ENCODE measurements at places on chromosomes 13 and 19.

DNA sequence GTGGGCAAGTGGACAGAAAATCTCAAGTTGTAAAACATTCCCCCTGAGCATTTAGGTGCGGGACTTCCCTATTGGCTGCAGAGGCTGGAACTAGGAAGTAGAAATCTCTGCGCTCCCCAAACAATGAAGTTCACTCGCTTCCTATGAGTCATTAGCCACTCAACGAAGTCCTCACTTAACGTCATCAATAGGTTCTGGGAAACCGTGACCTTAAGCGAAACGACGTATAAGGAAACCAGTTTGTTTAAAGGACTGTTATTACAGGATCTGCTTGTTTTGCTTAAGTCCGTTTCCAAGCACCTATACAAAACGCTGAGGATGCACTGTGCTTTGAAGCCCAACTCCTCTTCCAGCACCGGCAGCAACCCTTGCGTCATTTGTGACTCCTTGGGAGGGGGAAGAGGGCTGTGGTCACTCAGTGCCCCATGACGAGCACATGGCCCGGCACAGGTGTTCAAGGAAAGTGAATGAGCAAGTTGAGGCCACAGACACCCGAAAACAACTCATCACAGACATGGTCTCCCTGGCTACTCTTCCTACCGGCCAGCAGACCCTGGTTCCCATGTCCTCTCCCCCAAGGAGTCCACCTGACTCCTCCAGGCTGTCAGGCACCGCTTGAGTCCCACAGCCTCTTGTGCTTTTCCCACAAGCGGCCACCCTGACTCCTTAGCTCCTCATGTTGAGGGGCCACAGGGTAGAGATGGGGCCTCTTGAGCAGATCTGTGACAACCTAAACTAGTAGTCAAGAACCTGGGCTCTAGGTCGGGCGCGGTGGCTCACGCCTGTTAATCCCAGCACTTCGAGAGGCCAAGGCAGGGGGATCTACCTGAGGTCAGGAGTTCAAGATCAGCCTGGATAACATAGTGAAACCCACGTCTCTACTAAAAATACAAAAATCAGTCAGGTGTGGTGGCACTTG, 4.8 kb downstream of the RPS16 start:
- peaks cover 7% of the 10 kb centered on the region for H3K4me1 ChIP-seq
- H3K27me3 ChIP-seq: no peaks in the 10 kb centered on the region
- no peak overlapping the region for H3K4me3 ChIP-seq
- peak overlapping the region; percentile 3 for H3K27ac ChIP-seq

DNA sequence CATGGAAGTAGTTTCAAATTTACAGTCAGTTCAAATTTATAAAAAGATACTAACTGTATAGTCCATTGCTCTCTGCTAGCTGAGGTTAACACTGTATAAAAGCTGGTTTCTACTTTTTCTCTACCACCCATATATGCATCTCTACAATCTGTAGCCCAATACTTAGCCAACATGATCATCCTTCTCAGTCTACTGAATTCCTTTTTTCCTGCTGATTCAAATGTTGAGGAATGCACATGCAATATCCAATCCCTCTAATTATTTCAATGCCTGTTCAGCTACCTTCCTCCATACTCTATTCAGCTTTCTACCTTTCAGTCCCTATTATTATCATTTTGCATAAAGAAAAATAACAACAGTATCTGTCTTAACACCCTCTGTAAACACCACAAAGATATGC, 15.6 kb downstream of the KPNA3 start:
- no peak for DNase-seq
- no peaks in the 10 kb centered on the region for H3K27me3 ChIP-seq
- H3K4me3 ChIP-seq: no peak overlapping the region
- no peaks in the 10 kb centered on the region for H3K4me1 ChIP-seq
- H3K36me3 ChIP-seq: peaks cover 6% of the 10 kb centered on the region
- no peak overlapping the region for H3K27ac ChIP-seq

DNA sequence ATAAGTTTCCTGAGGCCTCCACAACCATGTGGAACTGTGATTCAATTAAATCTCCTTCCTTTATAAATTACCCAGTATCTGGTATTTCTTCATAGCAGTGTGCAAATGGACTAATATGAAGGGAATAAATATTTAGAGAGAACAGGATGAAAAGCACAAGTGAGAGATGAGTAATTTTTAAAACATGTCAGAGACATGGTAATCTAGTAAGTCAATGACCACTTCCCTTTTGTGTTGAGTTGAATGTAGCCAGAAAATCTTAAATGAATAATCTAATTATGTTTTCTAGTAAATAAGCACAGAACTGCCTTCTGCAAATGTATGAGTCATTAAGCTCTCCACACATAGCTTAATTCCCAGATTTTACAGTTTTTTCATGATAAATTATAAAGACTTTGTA, 524.1 kb upstream of the SLITRK5 start:
- no peaks in the 10 kb centered on the region for H3K4me1 ChIP-seq
- DNase-seq: no peak
- H3K36me3 ChIP-seq: no peaks in the 10 kb centered on the region
- no peak overlapping the region for H3K27ac ChIP-seq

- no peaks in the 10 kb centered on the region for H3K27me3 ChIP-seq
- no peak overlapping the region for H3K27ac ChIP-seq
- H3K36me3 ChIP-seq: no peaks in the 10 kb centered on the region
- peaks cover 11% of the 10 kb centered on the region for H3K4me1 ChIP-seq
- H3K4me3 ChIP-seq: no peak overlapping the region
- no peak for DNase-seq
Observed at GRCh38 chr13:24625331-24625731, 54.9 kb upstream of the ATP12A start.

DNA sequence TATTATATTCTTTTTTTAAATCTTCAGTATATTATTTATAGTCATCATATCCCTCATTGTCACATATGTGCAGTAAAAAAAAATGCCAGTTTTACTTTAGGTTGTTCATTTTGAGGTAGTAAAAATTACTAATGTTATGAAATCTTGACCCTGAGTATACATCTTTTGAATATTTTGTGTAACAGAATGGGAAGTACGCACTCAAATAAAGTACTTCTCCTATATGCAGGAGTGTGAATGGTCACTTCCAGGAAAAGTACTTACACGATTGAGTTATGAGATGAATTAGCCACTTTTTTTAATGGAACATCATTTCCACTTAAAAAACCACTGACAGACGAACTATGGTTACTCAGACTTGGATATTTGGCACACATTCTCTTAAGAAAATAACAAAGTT, 58.5 kb downstream of the C13orf42 start:
- DNase-seq: no peak
- no peaks in the 10 kb centered on the region for H3K36me3 ChIP-seq
- no peak overlapping the region for H3K4me3 ChIP-seq

DNA sequence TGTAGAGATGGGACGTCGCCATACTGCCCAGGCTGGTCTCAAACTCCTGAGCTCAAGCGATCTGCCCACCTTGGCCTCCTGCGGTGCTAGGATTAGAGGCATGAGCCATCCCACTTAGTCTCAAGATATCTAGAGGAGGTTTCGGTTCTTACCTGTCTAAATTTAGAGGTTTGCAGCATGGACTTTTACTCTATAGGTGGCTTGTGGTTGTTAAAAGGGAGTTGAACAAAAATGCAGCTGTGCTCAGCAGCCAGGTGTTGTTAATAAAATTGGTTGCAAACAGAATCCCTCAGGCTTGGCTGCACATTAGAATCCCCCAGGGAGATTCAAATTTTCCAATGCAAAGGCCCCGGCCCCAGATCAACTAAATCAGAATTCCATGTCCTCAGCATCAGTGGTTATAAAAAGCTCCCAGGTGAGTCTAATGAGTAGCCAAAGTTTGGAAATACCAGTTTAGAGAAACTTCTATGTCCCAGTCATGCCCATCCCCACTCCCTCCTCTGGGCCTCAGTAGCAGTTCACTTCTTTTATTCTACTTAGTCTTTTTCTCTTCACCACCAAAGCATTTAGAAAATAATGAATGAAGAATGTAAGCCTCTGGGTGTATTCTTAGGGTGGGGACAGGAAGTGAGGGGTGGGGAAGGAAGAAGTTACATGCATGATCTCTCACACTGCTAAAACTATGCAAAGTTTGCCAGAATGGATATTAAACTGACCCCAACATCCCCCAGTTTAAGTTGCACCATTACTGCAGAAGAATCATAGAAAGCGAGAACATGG, 471.0 kb downstream of the COG6 start:
- H3K27me3 ChIP-seq: no peaks in the 10 kb centered on the region
- no peak overlapping the region for H3K4me3 ChIP-seq
- H3K36me3 ChIP-seq: no peaks in the 10 kb centered on the region
- H3K27ac ChIP-seq: no peak overlapping the region

DNA sequence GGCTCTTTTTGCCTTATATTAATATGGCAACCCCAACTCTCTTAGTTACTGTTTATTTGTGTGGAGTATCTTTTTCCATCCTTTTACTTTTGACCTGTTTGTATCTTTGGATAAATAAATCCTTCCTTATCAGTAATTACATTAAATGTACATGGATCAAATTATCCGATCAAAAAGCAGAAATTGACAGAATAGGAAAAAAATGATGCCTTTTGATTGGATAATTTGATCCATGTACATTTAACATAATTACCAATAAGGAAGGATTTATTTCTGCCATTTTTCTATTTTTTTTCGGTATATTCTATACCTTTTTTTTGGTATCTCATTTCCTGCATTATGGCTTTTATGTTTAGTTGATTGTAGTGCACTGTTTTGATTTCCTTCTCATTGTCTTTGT, 57.2 kb downstream of the ZMYM2 start:
- no peak overlapping the region for H3K27ac ChIP-seq
- peaks cover 76% of the 10 kb centered on the region for H3K36me3 ChIP-seq
- no peaks in the 10 kb centered on the region for H3K27me3 ChIP-seq
- no peak overlapping the region for H3K4me3 ChIP-seq
- DNase-seq: no peak

GRCh38 chr19:6590827-6591319, at the start of gene CD70:
TSS of gene CD70 (minus strand) at chr19:6591150. CDS start at chr19:6591002, 148 bp downstream.
- no peak within 1 kb of the TSS for H3K27ac ChIP-seq
- no peak within 1 kb of the TSS for H3K4me3 ChIP-seq
- 0 out of 2 replicates have a peak, but pooled peaks cover 2% of the 10 kb centered on the region for H3K27me3 ChIP-seq
- no peaks in the 10 kb centered on the region for H3K4me1 ChIP-seq

GRCh38 chr13:102236341-102236740, 165.5 kb downstream of the FGF14 start:
- H3K4me1 ChIP-seq: no peaks in the 10 kb centered on the region
- H3K36me3 ChIP-seq: no peaks in the 10 kb centered on the region
- no peak for DNase-seq
- no peaks in the 10 kb centered on the region for H3K27me3 ChIP-seq

GRCh38 chr19:5694167-5694955, 4.3 kb downstream of the RPL36 start:
- DNase-seq: no peak
- H3K36me3 ChIP-seq: peaks cover 70% of the 10 kb centered on the region
- no peaks in the 10 kb centered on the region for H3K27me3 ChIP-seq
- no peak overlapping the region for H3K27ac ChIP-seq
- peaks cover 18% of the 10 kb centered on the region for H3K4me1 ChIP-seq

- no peak overlapping the region for H3K27ac ChIP-seq
- peaks cover 4% of the 10 kb centered on the region for H3K4me1 ChIP-seq
- no peaks in the 10 kb centered on the region for H3K27me3 ChIP-seq
- H3K36me3 ChIP-seq: peaks cover 17% of the 10 kb centered on the region
- peak; percentile 67 for DNase-seq
Observed at GRCh38 chr13:110644892-110645521, 29.7 kb downstream of the NAXD start.

DNA sequence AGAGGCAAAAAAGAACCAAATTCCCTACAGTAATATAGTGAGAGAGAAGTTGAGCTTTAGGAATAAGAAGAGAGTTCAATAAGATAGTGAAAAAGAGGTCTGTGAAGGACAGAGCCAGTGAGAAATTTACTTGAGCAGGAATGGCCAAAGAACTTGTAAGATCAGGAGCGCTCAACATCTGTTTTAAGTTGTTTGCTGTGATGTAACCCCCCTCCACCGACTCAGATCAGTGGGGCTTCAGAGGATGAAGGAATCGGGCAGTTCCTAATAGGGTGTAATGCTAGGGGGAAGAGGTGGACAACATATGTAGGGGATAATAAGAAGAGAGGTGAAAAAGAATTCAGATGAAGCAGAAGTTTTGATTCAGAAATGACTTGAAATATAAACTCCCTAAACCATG, 85.3 kb upstream of the FNDC3A start:
- H3K36me3 ChIP-seq: no peaks in the 10 kb centered on the region
- DNase-seq: no peak
- H3K27ac ChIP-seq: no peak overlapping the region

DNA sequence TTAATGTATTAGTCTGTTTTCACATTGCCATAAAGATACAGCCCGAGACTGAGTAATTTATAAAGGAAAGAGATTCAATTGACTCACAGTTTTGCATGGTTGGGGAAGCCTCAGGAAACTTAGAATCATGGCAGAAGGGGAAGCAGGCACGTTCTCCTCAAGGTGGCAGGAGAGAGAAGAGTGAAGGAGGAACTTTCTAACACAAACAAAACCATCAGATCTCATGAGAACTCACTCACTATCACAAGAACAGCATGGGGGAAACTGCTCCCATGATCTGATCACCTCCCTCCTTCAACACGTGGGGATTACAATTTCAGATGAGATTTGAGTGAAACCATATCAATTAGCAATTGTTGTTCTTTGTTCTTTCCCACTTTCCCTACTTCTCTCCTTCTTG, 689.0 kb upstream of the SLITRK1 start:
- H3K4me3 ChIP-seq: no peak overlapping the region
- no peak overlapping the region for H3K27ac ChIP-seq
- no peaks in the 10 kb centered on the region for H3K36me3 ChIP-seq
- no peaks in the 10 kb centered on the region for H3K4me1 ChIP-seq
- DNase-seq: no peak

DNA sequence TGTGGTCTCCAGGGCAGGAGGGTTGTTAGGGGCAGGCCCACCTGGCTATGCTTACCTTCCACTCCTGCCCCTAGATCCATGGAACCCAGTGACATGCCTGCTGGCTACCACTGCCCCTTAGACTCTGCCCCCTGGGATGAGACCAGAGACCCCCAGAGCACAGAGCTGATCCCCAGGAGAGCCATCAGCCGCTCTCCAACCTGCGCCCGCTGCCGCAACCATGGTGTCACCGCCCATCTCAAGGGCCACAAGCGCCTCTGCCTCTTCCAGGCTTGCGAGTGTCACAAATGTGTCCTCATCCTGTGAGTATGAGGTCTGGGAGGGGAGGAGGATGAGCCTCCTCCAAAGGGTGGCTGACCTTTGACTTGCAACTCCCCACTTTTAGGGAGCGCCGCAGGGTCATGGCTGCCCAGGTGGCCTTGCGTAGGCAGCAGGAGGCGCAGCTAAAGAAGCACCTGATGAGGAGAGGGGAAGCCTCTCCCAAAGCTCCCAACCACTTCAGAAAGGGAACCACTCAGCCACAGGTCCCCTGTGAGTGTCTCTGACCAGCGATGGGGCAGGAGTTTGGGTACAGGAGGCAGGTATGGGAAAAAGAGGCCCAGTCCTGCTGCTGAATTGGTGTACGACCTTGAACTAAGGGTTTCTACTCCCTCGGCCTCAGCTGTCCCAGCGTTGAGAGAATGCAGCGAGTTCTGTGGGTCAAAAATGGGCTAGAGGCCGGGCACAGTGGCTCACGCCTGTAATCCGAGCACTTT, 2.7 kb downstream of the DMRTC2 start:
- H3K36me3 ChIP-seq: no peaks in the 10 kb centered on the region
- peaks cover 7% of the 10 kb centered on the region for H3K4me1 ChIP-seq
- H3K27ac ChIP-seq: no peak overlapping the region
- DNase-seq: no peak
- H3K4me3 ChIP-seq: no peak overlapping the region

- no peak overlapping the region for H3K4me3 ChIP-seq
- no peaks in the 10 kb centered on the region for H3K27me3 ChIP-seq
- no peaks in the 10 kb centered on the region for H3K36me3 ChIP-seq
- DNase-seq: peak; percentile 45
Observed at GRCh38 chr13:71285700-71286099, 581.3 kb downstream of the DACH1 start.
